ENCODE measurements at places on chromosomes 4 and X.
A peak's percentile ranks its signal among the peaks of the same experiment; 100 is the strongest.

DNA sequence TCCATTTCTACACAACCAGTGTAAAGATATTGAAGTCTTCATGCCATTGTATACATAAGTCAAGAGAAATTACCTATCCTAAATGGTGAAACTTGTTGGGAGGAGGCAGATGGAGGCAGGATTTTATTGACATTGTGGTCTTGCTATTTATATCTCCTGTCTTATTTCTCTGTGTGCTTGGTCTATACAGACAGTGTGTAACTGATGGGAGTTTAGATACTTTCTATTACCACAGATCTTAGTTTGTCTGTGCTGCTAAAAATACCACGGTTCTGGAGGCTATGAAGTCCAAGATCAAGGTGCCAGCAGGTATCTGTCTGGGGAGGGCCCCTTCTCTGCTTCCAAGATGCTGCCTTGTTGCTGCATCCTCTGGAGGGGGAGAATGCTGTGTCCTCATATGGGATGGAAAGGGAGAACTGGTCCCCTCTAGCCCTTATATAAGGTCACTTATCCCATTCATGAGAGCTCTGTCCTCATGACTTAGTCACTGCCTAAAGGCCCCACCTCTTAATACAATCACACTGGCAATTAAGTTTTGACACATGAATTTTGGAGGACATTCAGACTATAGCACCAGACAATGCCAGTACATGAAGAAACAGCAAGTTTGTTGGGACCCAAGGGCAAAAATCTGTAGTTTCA, 62.4 kb downstream of the SYNPO2 start:
- no peak for DNase-seq

DNA sequence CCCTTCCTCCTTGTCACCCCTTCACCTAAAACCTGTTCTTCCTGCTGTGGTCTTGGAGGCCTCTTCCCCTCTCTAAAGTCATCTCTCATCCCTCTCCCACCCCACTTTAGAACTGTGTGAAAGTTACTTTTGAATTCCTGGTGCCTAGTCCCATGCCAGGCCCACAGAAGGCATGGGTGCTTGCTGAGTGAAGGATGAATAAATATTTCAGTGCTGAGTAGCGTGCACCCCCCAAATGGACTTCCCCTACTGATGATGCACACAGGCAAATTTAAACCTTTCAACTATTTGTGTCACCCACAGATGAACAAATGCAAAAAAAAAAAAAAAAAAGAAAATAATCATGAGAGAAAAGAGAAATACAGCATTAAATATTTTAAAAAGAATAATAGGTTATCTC, 19.8 kb downstream of the PSMD10 start:
- no peak for DNase-seq

GRCh38 chrX:139596068-139596467, 65.5 kb downstream of the F9 start:
- DNase-seq, result peak; percentile 6

DNA sequence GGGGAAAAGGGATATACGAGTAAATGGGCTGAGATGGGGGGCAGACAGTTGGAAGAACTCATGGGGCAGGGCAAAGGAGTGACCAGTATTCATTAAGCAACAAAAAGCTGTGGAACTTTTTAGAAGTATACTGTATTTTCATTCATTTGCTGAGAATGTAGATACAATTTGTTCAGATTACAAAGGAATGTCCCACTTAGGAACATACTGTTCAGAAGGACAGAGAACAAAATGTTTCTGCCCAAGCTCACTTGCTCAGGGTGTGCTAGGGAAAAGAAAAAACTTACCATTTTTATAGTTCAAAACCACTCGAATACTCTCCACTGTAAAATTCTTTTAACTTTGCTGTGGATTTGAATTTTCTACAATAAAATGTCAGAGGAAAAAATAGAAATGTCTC, 135.2 kb upstream of the AFF2 start:
- no peak for DNase-seq

DNA sequence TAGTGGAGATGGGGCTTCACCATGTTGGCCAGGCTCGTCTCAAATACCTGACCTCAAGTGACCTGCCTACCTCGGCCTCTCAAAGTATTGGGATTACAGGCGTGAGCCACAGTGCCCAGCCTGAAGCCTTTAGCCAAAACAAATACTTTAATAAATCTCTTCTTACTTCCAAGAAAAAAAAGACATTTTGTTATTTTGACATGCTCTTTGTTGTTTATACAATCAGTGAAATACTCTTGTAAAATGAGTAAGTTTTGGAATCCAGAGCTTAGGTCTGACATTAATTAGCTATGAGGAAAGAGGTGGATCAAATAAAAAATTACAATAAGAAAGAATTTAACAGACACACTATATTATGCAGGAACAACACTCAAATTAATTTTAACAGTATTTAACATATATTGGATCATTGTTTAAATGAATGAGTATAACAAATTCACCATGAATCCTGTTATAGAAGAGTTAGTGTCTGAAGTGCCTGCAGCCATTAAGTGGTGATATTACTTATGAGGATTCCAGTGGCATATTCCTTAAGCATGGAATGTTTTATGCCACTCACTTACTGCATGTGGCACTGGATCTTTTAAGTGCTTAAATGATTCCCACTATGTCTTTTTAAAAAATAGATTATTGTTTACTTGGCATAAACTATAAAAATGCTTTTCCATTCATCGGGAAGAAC, 260.1 kb upstream of the GIMD1 start:
- no peak for DNase-seq

GRCh38 chr4:121742794-121743193, 22.2 kb downstream of the SMIM43 start:
- DNase-seq, result peak; percentile 12

GRCh38 chr4:75054078-75054477, 121.2 kb downstream of the PARM1 start:
- DNase-seq, result no peak

GRCh38 chr4:74618659-74619058, 173.7 kb downstream of the AREG start:
- DNase-seq, result no peak

DNA sequence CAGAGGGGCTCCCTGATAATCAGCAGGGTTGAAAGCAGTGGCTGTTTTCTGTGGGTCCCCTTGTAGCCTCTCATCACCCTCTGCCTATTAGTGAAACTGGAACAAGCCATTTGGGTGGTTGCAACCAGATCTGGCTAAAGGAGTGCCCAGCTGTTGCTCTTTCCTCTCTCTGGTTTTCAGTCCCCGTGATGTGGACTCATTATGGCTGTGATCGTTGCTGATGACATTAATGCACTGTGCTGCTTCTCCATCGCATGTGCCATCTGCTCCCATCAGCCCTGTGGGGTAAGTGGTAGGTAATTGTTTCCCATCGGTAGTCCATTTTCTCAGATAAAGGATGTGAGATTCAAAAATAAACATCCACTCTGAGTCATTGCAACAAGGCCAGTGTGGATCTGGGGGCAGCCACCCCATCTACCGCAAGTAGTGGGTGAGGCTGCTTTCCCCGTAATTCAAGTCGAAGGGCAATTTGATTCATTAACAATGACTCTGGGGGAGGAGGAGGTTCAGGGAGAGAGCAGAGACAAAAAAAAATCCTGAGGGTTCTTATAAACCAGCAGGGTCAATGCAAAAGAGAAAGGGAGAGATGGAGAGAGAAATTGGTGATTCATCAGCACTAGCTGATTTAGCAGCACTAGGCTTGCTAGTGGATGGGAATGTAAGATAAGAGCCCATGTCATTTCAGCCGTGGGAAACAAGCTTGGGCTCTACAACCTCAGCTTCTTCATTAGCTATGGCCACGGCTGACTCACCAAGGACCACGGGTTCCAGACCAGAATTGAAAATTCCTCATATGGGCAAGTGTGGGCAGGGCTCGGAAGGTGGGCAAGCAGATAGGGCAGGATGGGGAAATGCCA, 357.8 kb downstream of the MID1IP1 start:
- DNase-seq, result no peak

DNA sequence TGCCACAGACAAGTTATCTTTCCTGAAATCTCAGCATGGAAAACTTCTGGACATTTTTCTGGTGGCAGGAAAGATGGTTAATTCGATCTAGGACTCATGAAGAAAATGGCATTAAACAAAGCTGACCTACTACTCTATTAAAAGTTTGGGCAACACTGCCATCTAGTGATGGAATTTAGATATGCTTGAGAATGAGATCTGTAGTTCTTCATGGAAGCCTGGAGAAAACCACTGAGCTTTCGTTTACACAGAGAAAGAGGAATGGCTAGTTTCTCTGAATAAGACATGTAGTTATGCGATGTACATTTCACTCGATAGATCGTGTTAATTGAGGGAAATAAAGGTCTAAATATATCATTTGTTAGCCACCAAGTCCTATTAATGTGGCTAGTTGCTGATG, 51.7 kb upstream of the CHRDL1 start:
- peak; percentile 53 for DNase-seq

- peak; percentile 28 for DNase-seq
Observed at GRCh38 chrX:20265221-20265725, 1.4 kb downstream of the RPS6KA3 start.

DNA sequence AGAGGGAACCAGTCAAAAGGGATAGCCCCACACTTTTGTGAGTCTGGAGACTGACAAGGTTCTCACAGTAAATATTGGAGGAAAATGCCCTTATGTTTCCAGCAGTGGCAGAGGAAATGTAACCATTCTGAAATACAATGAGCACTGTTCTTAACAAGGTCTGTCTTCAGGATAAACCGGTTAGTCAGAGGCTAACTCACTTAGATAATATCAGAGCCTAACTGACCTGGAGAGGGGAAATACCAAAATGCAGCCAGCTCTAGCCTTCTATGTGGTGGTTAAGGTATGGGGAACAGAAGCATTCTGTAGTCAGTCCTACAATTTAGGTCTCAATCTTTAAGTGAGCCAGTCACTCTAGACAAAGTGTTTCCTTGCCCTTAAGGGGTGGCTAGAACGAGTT, 70.8 kb downstream of the TBCK start:
- DNase-seq, result no peak

- DNase-seq, result peak; percentile 42
Observed at GRCh38 chr4:189046642-189047041, 894.0 kb upstream of the FRG1 start.
